WTC11 (cell line): ENCODE measurements at places on chromosomes 4 and X.

GRCh38 chrX:49271341-49271740, 1.7 kb downstream of the PPP1R3F start:
- no peaks in the 10 kb centered on the region for H3K27me3 ChIP-seq
- peak overlapping the region; percentile 79 for H3K27ac ChIP-seq
- H3K4me1 ChIP-seq, result peaks cover 22% of the 10 kb centered on the region
- peaks cover 8% of the 10 kb centered on the region; the same call in 1 of the 2 replicates for H3K36me3 ChIP-seq

DNA sequence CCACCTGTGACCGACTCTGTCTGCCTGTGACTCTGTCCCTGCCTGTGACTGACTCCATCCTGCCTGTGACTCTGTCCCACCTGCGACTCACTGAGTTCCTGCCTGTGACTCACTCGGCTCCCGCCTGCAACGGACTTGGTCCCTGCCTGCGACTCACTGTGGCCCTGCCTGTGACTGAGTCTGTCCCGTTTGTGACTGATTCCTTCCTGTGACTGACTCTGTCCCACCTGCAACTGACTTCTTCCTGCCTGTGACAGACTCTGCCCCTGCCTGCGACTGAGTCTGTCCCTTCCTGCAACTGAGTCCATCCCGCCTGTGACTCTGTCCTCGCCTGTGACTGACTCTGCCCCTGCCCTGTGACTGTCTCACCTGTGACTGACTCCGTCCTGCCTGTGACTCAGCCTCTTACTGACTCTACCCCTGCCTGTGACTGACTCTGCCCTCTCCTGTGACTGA, 9.6 kb upstream of the UVSSA start:
- no peak for DNase-seq
- H3K27ac ChIP-seq, result peak overlapping the region; percentile 42
- H3K36me3 ChIP-seq, result peaks cover 53% of the 10 kb centered on the region
- no peak overlapping the region for H3K4me3 ChIP-seq
- no peaks in the 10 kb centered on the region for H3K27me3 ChIP-seq
- no peaks in the 10 kb centered on the region for H3K4me1 ChIP-seq

DNA sequence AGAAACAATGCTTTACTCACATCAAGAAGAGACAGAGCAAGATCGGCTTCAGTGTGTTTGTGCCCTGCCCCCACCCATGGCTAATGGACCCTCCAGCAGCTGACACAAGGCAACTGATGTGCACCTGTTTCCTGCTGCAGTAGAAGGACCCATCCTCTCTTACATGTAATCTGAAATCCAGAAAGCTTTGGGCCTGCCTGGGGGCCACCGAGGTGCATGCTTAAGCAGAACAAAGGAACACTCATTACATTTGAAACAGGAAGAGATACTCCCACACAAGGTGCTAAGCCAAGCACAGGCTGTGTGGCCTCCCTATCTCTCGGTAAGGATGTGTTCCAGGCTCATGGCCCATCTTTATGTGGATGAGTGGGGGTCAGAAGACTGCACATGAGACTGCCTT, 338.0 kb downstream of the SPOCK3 start:
- DNase-seq, result no peak
- H3K36me3 ChIP-seq, result no peaks in the 10 kb centered on the region
- no peaks in the 10 kb centered on the region for H3K27me3 ChIP-seq
- H3K27ac ChIP-seq, result no peak overlapping the region
- no peak overlapping the region for H3K4me3 ChIP-seq

DNA sequence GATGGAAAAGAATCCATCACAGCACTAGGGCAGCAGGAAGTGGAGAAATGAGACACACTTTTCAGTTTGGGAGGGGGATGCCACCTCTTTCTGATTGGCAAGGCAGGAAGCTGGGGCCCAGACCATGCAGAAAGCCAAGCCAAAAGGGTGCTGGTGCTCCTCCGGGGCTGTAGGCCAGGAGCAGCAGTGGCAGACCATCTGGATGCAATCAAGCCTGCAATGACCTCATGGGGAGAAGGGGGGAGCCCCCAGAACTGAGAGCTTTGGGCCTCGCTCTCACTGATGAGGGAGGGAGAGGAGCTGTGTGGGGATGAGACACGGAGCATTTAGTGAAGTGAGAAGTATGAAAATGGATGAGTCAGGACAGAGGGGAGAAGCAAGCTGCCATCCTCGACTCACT, 141.3 kb upstream of the NALF2 start:
- peaks cover 7% of the 10 kb centered on the region; the same call in 1 of the 2 replicates for H3K27me3 ChIP-seq
- no peaks in the 10 kb centered on the region for H3K4me1 ChIP-seq
- no peak for DNase-seq
- no peak overlapping the region for H3K4me3 ChIP-seq
- no peaks in the 10 kb centered on the region for H3K36me3 ChIP-seq

GRCh38 chr4:73187325-73187724, 71.3 kb downstream of the ANKRD17 start:
- no peaks in the 10 kb centered on the region for H3K27me3 ChIP-seq
- peaks cover 8% of the 10 kb centered on the region; the same call in 1 of the 2 replicates for H3K36me3 ChIP-seq
- no peak overlapping the region for H3K27ac ChIP-seq
- no peak overlapping the region for H3K4me3 ChIP-seq
- no peak for DNase-seq

DNA sequence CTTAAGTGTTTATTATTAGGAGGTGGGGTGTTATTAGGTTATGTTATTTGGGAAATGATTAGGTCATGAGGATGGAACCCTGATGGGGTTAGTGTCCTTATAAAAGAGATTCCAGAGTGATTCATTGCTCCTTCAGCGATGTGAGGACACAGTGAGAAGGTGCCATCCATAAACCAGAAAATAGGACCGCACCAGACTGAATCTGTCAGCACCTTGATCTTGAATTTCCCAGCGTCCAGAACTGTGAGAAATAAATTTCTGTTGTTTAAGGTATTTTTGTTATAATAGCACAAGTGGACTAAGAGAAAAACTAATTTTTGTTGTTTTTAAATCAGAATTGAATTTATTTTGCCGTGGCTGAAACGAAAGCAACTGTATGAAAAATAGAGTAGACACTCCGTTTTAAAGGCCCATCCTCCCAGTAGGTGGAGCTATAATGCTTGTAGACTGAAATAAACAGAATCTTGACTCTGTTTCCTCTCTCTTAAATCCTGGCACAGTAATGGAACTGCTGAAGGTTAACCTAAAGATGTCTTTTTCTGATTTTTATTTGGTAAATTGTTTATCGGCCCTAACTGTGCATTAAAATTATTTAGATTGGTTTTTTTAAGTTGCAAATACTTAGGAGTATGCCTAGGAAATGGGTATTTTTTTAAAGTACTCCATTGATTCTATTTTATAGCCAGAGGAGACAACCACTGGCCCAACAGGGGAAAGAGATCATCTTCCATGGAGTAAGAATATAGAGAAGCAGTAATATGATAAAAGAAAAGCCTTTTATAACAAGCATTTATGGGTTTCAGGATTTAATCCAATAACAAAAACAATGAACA, 133.2 kb upstream of the ADAMTS3 start:
- DNase-seq, result peak; percentile 13
- peaks cover 11% of the 10 kb centered on the region for H3K4me1 ChIP-seq
- no peak overlapping the region for H3K27ac ChIP-seq
- no peaks in the 10 kb centered on the region for H3K36me3 ChIP-seq
- no peaks in the 10 kb centered on the region for H3K27me3 ChIP-seq
- peak overlapping the region; percentile 62 for H3K4me3 ChIP-seq

DNA sequence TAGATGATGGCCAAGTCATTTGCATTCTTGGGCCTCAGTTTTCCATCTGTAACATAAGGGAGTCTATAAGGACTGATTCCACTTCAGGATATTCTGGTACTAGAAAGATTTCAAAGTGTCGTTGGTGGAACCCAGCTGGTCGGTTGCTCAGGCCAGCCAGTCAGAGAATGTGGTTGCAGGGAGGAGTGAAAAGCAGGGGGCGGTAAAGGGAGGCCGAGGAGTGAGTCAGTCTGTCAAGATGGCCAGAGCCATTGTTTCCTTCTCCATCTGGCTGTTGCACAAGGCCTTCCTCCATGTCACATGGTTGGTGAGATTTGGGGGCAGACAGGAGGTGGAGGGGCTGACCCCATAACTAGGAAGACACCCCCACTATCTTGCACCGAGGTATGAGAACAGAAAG, 38.2 kb downstream of the STARD8 start:
- no peak overlapping the region for H3K27ac ChIP-seq
- peaks cover 8% of the 10 kb centered on the region; the same call in 1 of the 2 replicates for H3K27me3 ChIP-seq
- H3K4me3 ChIP-seq, result peak overlapping the region; percentile 64
- no peaks in the 10 kb centered on the region for H3K36me3 ChIP-seq
- DNase-seq, result peak; percentile 20
- peaks cover 32% of the 10 kb centered on the region for H3K4me1 ChIP-seq

DNA sequence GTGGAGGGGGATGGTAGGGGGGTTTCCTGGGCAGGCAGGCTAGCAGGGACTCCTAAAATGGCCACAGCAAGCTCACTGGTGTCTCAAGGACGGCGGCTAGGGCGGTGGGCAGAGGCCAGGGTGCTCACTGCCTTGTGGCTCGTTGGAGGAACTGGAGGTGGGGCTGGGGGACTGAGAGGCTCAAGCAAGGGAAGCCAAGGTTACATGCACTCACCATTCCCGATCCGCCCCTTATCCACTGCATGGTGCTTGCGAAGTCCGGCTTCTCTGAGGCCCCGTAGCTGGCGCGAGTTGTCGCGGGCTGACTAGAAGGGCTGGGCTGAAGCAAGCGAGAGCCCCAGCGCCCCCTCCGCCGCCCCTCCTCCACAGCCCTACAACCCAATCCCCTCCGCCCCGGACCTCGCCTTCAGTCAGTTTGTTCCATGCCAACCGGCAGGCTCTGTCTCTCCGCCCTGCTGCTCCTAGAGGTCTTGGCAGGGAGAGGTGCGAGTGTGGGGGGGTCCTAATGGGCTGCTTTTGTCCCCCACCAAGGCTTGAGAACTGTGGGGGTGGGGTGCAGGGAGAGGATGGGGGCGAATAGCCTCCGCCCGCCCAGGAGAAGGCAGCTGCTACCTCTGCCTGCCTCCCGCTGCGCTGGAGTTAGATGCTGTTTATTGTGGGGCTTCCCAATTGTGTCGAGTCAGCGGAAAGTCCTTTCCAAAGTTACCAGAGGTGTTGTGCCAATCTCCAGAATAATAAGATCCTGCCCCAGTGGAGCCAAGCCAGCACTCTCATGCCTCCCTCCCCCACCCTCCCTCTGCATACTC, at the start of gene ARHGEF9:
Gene ARHGEF9, minus strand, starts transcription at position 313 of the 806 bp plus-strand sequence. Its CDS starts 69 bp downstream, at position 244.
- H3K27me3 ChIP-seq, result no peaks in the 10 kb centered on the region
- peak; percentile 64 for DNase-seq
- H3K27ac ChIP-seq, result peak within 1 kb of the TSS; percentile 57; the same call in 1 of the 2 replicates
- peaks cover 25% of the 10 kb centered on the region for H3K4me1 ChIP-seq
- peak within 1 kb of the TSS; percentile 67 for H3K4me3 ChIP-seq
- peaks cover 15% of the 10 kb centered on the region for H3K36me3 ChIP-seq

GRCh38 chr4:103091601-103092223, 7.9 kb downstream of the BDH2 start:
- no peaks in the 10 kb centered on the region for H3K4me1 ChIP-seq
- no peaks in the 10 kb centered on the region for H3K27me3 ChIP-seq
- H3K36me3 ChIP-seq, result peaks cover 20% of the 10 kb centered on the region
- H3K4me3 ChIP-seq, result no peak overlapping the region

DNA sequence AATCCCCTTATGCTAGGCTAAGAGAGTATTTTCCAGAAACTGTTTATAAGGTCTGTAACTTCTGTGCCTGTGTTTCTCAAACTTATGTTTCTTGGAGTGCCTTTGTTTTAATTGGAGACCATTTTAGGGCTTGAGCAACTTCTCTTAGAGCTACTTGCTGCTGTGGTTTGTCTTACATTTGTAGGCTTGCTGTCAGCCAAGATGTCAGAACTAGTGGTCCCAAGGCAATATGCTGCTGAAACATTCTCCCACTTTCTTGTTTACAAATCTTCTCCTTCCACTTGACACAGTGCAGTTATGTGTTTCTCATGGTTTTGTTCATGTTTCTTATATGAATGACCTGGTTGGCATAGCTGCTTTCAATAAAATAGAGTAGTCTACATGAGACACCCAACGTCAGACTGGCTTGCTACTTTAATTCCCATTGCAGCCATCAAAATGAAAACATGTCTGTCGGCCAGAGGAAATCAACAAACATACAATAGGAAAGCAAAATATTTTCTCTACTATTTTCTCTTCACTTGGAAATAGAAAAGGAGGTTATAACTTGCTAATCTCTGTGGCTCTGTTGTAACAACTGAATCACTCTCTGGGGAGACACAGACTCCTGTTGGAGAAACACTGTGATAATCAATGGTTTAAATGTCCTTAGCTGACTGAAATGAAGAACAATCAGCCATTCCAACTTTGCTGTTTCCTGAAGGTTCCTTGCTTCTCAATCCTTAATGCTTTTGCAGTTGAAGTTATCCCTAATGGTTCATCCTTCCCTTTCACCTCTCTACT, 426.4 kb downstream of the PDGFC start:
- H3K4me1 ChIP-seq, result no peaks in the 10 kb centered on the region
- H3K36me3 ChIP-seq, result no peaks in the 10 kb centered on the region
- no peak for DNase-seq
- no peaks in the 10 kb centered on the region for H3K27me3 ChIP-seq
- H3K27ac ChIP-seq, result no peak overlapping the region
- no peak overlapping the region for H3K4me3 ChIP-seq

DNA sequence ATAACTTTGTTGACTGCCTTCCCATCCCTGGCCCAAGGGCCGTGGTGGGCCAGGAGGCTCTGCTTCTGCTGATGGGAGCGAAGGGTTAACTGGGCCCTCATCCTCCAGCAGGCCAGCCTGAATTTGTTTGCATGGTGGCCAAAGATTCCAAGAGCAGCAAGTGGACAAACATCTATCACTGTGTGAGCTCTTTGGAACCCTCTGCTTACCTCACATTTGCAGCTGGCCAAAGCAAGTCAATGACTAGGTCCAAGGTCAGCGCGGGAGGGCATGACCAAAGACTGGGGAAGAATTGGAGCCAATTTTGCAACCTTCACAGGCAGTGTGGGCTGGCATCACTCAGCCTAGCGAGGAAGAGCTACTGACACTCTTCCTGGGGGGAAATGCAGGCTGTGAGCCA, 67.8 kb upstream of the ATP6AP2 start:
- no peaks in the 10 kb centered on the region; the same call in 1 of the 2 replicates for H3K27me3 ChIP-seq
- DNase-seq, result no peak
- no peak overlapping the region for H3K4me3 ChIP-seq
- H3K27ac ChIP-seq, result no peak overlapping the region; the same call in 1 of the 2 replicates

- H3K4me1 ChIP-seq, result no peaks in the 10 kb centered on the region
- peaks cover 14% of the 10 kb centered on the region for H3K36me3 ChIP-seq
- no peaks in the 10 kb centered on the region for H3K27me3 ChIP-seq
Observed at GRCh38 chr4:133513901-133514300, 364.8 kb downstream of the PCDH10 start.

GRCh38 chr4:180521181-180521580, 1722.0 kb upstream of the TENM3 start:
- H3K4me3 ChIP-seq, result no peak overlapping the region
- no peaks in the 10 kb centered on the region for H3K36me3 ChIP-seq
- no peak overlapping the region for H3K27ac ChIP-seq
- DNase-seq, result no peak

DNA sequence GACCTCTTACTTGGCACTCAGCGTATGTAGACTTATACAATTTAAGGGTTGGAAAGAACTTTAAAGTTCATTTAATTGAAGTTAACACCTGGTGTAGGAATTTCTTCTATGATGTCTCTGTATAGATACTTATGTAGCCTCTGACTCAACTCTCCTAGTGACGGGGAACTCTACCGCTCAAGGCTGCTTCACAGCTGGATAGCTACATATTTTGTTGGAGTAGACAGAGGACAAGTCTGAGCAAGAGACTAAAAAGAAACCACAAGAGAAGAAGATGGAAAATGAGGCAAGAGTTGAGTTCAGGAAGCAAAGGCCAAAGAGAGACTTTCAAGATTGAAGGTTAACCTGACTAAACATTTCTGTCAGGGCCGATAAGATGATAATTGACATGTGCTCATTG, 52.6 kb downstream of the GPR50 start:
- H3K27me3 ChIP-seq, result peaks cover 35% of the 10 kb centered on the region
- peaks cover 8% of the 10 kb centered on the region for H3K4me1 ChIP-seq
- no peaks in the 10 kb centered on the region for H3K36me3 ChIP-seq
- H3K4me3 ChIP-seq, result no peak overlapping the region
- DNase-seq, result no peak

GRCh38 chr4:4405358-4405962, 18.6 kb downstream of the NSG1 start:
- H3K36me3 ChIP-seq, result no peaks in the 10 kb centered on the region; the same call in 1 of the 2 replicates
- H3K4me3 ChIP-seq, result no peak overlapping the region
- H3K4me1 ChIP-seq, result 0 out of 2 replicates have a peak, but pooled peaks cover 4% of the 10 kb centered on the region
